Cerebellar nuclear complex (tissue), 1 donor: ENCODE measurements at places on chromosomes 3 and 15.

- no peak for DNase-seq
Observed at GRCh38 chr3:115380883-115381572, 233.9 kb upstream of the ZBTB20 start.

DNA sequence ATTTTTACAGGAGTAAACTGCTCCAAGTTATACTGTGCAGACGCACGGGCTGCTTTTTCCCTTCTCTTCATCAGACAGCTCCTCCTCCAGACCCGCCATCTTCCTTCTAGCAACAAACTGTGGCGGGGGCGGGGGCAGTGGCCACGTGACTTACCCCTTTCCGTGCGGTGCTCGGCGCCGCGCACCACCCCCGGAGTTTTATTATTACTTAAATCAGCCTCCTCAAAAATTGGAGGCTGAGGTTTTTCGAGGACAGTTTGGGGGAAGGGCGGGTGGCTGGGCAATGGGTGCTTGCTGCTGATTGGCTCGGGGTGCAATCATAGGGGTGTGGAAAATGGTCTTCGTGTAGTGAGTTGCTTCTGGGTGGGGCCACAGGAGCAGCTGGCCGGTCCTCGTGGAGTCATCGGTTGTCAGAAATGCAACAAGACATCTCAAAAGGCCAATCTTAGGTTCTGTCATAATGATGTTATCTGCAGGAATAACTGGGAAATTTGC, 77.1 kb upstream of the MFGE8 start:
- DNase-seq = no peak

DNA sequence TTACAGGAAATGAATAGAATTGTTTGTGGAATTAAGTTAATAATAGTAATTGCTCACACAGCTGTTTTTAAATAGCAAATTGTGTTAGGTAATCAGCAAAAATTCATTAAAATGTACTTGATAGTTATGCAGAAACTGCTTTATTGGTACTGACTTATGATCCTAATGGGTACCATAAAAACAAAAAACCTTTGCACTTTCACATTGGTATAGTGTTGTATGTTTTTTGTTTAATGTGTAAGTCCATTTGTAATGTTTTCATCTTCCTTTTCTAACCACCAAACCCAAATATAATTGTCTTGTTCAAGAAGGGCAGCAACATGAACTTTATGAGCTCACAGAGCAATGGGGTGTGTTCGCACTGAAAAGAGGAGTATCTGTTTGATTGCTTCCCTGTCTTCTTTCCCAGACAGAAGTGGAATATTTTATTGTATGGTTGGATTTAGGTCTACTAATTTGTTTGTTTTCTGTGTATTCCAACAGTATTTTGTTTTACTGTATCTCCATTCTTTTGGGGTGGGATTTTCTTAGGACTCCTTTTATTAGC, 135.8 kb downstream of the TCF12 start:
- DNase-seq = no peak

GRCh38 chr3:50484722-50485121, 18.7 kb downstream of the CACNA2D2 start:
- no peak for DNase-seq

DNA sequence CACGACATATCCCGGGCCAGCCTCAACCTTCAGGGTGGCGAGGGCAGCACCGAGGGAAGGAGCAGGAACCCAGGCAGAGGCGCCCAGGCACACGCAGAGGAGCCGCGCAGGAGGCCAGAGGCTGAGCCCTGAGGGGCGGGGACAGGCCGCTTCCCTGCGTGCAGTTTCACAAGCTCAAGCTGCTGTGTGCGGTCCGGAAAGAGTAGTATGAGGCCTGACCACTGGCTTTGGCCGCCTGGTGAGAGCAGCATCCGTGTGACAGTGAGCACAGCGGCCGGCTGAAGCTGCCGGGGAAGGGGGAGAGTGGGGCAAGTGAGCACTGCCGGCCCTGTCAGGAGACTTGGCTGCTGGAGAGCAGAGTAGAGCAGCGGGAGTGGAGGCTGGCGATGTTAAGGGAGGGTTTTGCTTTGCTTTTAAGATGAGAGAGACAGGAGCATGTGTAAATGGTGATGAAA, 8.7 kb downstream of the ZDHHC19 start:
- DNase-seq = no peak

GRCh38 chr15:65816441-65816840, 24.3 kb upstream of the DENND4A start:
- no peak for DNase-seq

- no peak for DNase-seq
Observed at GRCh38 chr3:170524073-170524472, 61.8 kb downstream of the SLC7A14 start.

GRCh38 chr3:71903936-71904335, 119.0 kb upstream of the PROK2 start:
- no peak for DNase-seq

- no peak for DNase-seq
Observed at GRCh38 chr3:27914199-27914598, 192.1 kb upstream of the EOMES start.

GRCh38 chr15:91265416-91265940, 165.4 kb downstream of the SV2B start:
- DNase-seq = no peak

DNA sequence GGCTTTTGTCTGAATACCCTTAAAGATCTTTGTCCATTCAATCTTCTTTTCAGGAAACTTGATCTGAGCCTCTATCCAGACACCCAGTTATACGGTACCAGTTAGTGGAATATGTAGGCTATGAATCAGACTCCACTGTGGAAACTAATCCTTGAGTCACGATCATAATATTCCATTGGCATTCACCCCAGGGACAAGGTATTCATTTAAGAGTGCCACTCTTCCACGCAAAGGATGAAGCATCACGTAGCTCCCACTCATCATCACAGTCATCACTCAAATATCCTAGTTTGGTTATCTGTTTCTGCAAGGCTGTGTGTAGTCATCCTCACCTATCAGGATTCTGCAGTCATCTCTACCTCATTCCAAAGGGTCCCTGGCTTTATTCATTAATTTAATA, 85.6 kb downstream of the NEDD4 start:
- no peak for DNase-seq

- no peak for DNase-seq
Observed at GRCh38 chr15:60426870-60427508, 29.2 kb upstream of the ANXA2 start.

DNA sequence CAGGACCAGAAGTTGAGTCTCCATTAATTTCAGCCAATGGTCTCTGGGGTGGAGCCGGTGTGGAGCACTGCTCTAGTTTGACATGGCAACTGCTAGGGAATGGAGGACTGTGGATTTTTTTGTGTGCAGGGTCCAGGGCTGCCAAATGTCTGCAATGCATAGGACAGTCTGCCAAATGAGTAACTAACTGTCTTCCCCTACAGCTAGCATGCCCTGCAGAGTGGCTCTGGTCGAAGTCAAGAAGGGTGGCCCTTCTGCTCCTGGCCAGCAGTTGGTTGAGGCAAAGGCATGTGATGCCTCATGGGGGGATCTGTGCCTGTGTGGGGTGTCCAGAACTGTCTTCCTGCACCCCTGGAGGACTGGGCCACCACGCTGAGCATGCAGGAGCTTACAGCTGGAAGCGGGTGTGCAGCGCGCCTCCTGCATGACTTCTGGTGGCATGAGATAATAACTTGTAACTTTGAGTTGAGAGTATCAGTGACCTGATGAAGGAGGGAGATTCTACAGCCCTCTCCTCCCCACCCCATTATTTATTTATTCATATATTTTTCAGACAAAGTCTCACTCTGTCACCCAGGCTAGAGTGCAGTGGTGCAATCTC, 4.6 kb downstream of the TPRA1 start:
- no peak for DNase-seq

DNA sequence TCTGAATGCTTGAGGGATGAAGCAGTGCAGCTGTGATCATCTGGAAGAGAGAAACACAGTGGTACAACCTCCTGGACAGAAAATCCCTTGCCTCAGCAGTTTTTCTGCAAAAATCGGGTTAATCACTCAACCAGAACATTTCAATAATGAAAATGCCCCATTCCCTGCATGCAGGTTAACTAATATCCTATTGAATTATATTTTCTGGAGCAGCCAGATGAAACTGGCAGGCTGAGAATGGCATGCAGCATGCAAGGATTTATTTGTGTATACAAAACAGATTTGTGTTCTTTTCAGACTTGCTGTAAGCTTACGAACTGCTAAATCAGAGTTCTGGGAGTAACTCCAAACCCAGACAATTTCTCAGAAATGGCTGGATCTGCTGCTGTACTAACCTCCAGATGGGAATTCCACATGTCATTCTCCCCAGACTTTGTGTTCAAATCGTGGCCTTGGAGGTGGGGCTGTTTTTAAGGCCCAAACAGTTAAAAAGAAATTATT, 39.1 kb downstream of the SLC9A9 start:
- DNase-seq = no peak

- DNase-seq = no peak
Observed at GRCh38 chr15:71443538-71443937, 328.3 kb downstream of the THSD4 start.

DNA sequence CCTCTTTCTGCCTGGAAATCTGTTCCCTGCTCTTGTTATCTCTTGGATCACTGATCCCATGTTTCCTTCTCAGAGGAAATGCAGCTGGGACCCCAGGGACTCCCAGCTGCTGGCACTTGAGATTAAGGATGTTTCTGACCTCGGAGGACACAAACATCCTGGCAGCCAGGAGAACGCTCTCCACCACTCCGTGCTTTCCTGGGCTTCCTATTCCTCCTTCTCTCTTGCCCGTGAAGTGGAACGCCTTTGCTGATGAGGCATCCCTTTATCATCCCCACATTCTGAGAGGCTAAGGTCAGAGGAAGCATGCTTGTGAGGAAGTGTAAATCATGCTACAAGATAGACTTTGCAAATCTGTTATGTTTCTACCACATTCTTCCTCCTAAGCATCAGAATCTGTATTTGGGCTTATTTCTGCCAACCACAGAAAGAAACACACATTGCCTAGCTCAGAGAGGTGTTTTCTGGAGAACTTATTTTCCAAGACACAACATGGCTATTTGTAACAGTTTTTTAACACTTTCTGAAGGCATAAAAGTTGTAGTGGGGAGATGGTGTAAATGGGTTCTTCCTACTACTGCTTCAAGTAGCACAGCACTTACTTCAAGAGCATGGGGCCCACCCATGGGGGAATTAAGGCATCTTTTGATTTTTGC, 25.6 kb upstream of the LDHAL6B start:
- no peak for DNase-seq

- no peak for DNase-seq
Observed at GRCh38 chr3:72492240-72492639, 356.0 kb downstream of the SHQ1 start.

GRCh38 chr3:159804726-159805410, 183.8 kb upstream of the IL12A start:
- DNase-seq = no peak

DNA sequence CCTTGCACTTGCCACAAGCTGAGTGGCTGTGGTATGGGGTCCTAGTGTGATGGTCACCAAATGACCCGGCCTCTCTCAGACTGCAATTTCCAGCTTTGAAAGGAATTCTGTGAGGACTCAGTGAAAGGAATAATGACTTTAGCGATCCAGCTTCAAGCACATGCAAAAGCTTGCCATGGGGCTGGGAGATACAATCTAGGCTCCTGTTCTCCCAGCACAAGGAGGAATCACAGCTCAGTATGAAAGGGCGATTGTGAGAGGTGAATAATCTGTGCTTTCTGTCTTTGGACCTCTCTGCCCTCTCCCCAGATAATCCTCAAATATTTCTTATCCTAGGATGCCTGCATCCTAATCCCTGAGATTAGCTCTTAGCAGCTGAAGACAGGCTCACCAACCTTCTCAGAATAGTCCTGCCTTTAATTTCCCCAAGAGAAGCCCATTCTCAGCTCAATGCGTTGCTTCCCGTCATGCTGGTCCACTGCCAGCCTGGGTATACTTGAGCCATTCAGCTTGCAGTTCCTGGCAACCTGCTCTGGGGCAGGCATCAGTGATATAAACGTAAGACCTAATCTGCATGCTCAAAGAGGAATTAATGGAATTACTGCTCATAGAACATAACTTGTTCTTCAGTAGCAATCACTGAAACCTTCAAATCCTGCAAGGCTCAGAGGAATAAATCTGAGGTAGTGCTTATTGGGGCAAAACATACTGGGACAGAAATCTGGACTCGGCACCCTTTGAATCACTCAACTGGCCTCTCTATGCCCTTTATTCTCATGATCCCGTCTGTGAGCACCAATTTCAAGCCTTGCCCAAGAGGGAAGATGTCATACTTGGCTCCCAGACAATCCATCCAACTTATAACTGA, 15.1 kb downstream of the TLNRD1 start:
- DNase-seq = no peak

DNA sequence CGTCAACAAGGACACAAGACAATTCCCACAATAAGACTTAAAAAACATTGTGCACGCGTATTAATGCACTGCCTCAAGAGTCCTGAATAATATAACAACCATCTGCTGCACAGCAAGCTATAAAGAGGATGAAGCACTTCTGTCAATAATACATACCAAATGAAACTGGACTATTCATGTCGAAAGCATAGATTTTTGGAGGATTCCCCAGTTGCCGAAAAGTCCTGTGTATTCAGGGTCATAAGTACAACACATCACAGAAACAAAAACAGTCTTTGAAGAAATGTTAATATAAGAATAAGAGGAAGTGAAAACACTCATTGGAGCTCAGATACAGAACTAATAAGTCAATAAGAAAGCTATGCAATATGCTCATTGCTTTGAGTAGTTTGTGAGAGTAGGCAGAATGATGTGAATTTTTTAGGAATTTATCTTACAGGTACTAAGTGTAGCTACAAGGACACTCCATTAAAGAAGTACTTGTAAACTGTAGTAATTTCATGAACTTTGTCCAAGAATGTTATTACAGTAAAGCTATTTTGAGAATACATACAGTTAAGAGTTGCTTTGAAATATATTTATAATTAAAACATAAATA, 31.6 kb downstream of the CBLB start:
- peak; percentile 41 for DNase-seq
